ENCODE measurements at places on chromosomes 1 and 21.

- DNase-seq: no peak
Observed at GRCh38 chr21:45443595-45444181, 38.7 kb downstream of the COL18A1 start.

DNA sequence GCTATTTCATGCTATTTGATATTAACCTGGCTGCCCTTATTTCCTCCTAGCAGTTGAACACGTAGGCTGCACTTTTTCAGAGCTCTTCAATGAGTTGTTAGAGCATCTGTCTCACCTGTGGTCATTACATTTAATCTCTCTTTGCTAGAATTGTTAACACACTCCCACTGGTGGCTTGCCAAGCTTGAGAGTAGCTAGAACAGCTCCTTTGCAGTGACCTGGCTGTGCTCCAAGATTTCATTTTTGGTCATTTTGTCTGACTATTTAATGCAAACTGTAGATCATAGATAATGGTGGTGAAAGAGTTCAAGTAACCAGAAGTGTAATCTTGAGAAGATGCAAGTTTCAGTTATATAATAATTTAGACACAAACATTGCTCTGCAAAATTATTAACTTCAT is 105.6 kb downstream of the LRRC7 start:
- no peak for DNase-seq

GRCh38 chr1:217493290-217493689 is 137.6 kb downstream of the GPATCH2 start:
- peak; percentile 66 for DNase-seq

DNA sequence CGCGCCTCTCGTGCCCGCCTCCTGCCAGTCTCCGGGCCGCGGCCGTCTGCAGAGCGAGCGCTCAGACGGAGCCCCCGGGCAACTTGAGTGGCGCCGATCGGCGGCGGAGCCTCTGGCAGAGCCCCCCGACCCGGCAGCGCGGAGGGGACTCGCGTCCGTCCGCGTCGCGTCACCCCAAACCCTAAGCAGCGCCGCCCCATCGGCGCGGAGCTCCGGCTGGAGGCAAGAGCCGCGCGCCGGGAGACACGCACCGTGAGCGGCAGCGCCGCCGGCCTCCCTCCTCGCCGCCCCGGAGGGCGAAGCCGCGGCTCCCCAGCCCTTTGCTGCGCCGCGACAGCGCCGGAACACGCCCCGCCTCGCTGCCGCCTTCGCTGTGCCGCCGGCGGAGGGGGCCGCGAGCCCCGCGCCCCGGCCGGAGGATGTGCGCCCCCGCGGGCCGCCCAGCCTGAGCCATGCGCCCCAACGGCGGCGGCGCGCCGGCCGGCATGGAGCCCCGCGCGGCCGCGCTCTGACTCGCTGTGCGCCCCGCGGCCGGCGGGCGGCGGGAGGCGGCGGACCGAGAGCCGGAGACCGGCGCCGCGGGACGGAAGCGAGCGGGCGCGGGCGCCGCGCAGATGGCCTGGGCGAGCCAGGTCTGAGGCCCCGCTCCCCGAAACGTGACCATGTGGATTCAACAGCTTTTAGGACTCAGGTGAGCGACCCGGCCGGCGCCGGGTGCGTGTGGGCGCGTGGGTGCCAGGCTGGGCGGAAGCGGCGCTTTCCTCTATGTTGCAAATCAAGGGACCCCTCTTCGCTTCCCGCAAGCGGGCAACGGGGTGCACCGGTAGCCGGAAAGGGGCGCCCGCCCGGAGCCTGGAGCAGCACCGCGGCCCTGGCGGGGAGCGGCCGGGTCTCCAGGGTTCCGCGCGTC is 610 bp downstream of the AJAP1 start:
- no peak for DNase-seq

GRCh38 chr1:13605159-13605558 is 21.5 kb downstream of the PDPN start:
- no peak for DNase-seq

GRCh38 chr1:1068517-1069055 is 5.5 kb downstream of the RNF223 start:
- no peak for DNase-seq

DNA sequence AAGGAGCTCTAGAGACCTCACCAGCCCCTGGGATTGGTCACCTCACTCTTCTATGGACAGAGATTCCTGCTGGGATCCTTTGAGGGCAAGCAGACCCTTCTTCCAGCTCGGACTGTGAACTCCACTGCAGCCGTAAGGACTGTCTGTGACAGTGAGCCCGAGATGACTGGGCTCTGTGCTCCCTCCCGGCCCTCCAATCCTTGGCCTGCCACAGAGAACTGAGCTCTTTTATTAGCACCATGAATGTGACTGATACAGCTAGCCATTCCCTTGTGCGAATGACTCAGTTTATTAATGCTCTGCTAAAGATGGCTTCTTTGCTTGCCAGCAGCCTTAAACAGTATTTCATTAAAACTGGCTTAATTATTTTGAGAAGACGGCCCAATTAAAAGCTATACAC is 194.6 kb upstream of the LMO4 start:
- DNase-seq: no peak

- peak; percentile 43 for DNase-seq
Observed at GRCh38 chr1:145877923-145878486, 7.7 kb downstream of the ANKRD35 start.

- DNase-seq: peak; percentile 86
Observed at GRCh38 chr1:19336543-19336942, 24.4 kb downstream of the SLC66A1 start.

DNA sequence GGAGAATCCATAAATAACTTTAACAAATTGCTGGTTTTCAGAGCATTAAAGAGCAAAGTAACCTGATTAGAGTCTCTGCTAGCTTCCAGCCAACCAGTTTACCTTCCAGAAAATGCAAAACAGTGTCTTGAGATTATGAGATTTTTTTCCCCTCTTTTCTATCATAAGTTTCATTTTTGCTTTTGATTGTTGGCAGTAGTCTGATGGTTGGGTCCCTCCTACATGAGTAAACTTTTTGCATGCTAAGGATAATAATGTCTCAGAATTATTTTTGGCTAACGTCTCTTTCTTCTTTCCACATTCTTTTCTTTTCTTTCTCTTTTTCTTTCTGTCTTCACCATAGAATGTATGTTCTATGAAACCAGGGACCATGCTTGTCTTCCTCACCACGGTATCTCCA is 6.3 kb upstream of the ADAMTS5 start:
- DNase-seq: no peak

- DNase-seq: no peak
Observed at GRCh38 chr1:211547710-211548109, 31.3 kb downstream of the SLC30A1 start.

DNA sequence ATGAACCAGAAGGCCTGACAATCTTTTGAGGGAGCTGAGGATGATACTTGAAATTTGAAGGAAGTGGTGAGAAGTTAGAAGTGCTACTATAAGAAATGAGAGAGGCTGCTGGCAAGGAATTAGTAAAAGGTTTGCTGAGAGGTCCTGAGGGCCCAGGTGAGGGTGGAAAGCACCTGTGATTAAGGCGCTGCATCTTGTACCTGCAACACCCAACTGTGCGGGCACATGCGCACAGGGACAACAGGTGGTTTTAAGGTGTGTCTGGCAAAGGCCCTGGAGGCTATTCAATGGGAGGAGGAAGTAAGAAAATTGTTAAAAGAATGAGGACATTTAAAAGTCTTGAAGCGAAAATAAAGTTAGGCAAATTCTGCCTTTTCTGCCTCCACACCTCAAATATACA is 349.3 kb downstream of the RGS7 start:
- no peak for DNase-seq

GRCh38 chr1:235069176-235069575 is 59.5 kb downstream of the TOMM20 start:
- DNase-seq: no peak

DNA sequence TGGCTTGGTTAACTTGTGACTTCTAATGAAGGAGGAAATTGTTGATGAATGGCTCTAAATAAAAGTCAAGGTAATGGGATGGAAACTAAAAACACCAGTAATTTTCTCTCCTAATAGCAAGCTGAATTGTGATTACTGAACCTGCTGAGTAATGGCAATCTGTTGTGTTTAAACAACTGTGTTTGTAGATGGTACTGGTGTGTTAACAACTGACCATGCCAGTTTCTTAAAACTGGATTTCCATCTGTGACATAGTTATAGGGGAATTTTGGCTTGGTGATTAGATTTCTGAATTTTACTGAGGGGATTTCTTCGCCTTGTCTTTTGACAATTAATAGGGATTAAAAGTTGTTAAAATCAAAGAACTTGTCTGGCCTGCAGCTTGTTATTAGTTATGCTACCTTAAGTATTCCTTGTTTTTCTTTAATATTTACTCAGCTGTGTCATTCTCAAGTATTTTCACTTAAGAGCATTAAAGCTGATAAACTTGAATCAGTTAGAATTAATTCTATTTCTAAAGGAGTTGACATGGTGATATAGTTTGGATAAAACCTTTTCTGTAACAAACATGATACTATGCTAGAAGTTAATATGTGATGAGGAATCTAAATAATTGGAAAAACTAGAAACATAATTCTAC is 7.9 kb upstream of the ERO1B start:
- no peak for DNase-seq

DNA sequence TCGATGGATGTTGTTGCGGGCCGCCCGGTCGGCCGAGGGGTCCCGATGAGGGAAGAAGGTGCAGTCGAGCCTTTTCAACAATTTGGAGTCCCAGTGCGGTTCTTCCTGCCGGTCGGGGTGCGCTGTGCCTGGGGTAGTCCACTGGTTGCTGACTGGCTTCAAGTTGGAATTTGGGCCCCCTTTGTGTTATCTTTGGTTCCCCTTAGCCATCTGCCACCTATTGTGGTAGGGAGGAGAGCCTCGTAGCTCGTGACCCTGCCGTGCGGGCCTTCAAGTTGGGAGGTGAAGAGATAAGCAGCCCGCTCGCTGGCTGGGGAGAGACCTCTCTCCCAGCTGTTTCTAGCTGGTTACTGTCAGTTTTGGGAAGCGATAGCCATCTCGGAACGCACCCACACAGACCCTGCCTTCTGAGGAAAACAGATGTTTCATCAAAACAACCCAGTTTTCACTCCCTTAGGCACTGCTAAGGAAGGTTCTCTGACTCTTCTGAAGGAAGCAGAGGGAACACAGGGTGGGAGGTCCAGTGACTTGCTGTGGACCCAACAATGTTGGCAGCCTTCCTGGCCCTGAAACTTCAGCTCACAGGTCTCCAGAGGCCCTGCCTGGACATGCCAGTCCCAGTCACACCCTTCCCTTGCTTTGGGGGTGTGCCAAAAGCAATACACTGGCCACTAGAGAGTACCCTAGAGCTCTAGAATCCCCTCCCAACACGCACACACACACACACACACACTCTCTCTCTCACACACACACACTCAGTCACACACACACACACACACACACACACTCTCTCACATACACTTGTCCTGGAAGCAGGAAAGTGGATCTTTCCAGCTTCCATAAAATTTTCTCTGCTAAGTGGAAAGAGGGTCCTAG is 1.0 kb downstream of the BTG2 start:
- peak; percentile 46 for DNase-seq

Data from ELR (cell line).